ENCODE measurements at places on chromosomes 3 and 15. TPM values are rescaled to one million over a fixed set of nuclear protein-coding genes. Genes with fewer than 3 reads are reported as not detected.

DNA sequence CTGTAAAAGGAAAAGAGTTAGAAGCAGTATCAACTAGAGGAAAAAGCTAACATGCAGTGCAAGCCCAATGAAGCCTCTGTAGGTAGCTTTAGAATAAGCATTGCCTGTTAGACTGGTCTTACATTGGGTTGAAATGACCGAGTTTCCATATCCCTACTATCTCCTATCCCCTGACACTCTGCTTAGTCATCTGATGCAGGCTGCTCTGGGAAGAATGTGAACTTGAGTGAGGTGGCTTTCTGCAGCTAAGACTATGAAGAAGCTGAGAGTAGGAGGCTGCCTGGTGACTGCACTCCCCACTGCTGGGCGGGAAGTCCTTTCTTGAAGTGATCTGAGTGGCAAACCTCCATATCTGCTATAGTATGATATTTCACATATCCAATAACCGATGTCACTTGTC lies 64.7 kb downstream of the OXSM start:
- H3K27ac ChIP-seq, result no peak overlapping the region
- H3K4me1 ChIP-seq, result peaks cover 8% of the 10 kb centered on the region
- peaks cover 9% of the 10 kb centered on the region for H3K27me3 ChIP-seq
- no peak overlapping the region for H3K4me3 ChIP-seq
- H3K36me3 ChIP-seq, result peaks cover 2% of the 10 kb centered on the region
- DNase-seq, result no peak

DNA sequence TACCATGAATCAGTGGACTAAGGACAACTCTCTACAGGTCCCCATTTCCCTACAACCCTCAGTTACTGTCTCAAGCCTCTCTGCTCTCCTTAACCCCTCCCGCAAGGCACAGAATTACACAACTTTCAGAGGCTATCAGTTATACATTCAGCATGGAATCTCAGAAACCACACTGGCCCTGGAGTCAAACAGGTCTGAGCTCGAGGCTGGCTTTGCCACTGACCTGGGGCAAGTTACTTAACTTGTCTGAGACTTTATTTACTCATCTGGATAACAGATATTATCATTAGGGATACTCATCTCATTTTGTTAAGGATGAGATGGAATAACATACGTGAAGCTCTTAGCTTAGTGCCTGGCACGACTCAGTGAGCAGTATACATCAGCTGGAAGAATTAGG lies 95.2 kb downstream of the WDR76 start:
- no peak for DNase-seq
- peaks cover 8% of the 10 kb centered on the region for H3K27me3 ChIP-seq
- H3K4me1 ChIP-seq, result peaks cover 4% of the 10 kb centered on the region
- no peaks in the 10 kb centered on the region for H3K36me3 ChIP-seq
- no peak overlapping the region for H3K4me3 ChIP-seq
- no peak overlapping the region for H3K27ac ChIP-seq

GRCh38 chr15:77012868-77013267 lies 17.9 kb downstream of the PSTPIP1 start:
- peaks cover 94% of the 10 kb centered on the region for H3K4me1 ChIP-seq
- peak overlapping the region; percentile 99 for H3K27ac ChIP-seq
- H3K36me3 ChIP-seq, result peaks cover 37% of the 10 kb centered on the region
- peak overlapping the region; percentile 70 for H3K4me3 ChIP-seq
- H3K27me3 ChIP-seq, result no peaks in the 10 kb centered on the region

DNA sequence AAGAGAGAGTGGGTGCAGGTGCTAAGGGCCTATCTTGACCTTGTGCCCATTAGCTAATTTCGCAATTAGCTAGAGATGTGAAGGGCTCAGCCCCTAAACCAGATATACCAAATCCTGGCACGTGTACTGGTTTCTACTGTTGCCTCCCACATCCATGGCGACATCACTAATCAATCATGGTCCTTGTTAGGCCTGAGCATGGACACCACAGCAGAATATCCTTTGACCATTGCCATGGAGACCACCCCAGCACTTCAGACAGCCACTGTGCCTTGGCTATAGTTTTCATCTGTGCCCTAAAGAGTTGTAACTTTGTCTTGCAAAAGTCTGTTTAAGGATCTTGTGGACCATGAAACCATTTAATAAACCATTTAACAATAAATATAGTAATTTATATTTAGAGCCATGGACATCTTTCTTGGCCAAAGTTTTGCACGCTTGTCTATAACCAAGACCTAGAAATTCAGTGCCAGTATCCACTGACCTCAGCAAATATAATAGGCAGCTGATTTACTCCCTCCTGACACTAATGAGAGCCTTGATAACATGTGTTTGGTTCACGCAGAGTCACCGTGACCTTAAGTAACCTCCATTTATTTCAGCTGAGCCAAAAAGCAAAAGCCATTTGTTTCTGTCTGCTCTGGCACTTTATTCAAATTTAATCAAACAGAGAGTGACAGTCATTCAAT lies 43.4 kb downstream of the COLQ start:
- no peaks in the 10 kb centered on the region for H3K4me1 ChIP-seq
- no peak for DNase-seq
- H3K27me3 ChIP-seq, result peaks cover 11% of the 10 kb centered on the region
- no peak overlapping the region for H3K27ac ChIP-seq
- H3K36me3 ChIP-seq, result no peaks in the 10 kb centered on the region
- no peak overlapping the region for H3K4me3 ChIP-seq

DNA sequence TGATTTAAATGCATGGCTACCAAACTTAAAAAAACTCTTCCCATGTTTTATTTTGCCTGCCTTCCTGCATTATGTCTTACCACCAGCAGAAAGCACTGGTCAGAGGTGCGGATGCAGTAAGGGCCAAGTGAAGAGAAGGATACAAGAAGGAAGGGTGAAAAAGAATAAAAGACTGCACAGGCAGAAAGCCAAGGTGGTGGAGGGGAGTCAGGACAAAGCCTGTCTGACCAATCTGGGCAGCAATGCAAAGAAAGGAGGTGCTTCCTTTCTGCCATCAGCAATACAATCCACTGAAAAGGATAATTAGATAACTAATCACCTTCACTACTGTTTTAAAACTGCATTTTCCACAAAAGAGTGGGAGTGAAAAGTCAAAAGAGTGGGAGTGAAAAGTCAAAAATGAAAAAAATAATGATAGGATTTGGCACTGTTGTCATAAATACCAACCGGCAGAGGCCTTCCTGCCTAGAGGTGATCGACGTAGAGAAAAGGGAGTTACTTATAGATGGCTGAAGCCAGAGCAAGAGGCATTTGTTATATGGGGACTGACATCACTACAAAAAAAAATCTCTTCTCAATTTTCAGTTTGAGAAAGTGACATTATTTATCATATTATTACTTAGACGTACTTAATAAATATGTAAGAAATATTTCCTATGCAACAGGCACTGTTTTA lies 385.3 kb downstream of the TBC1D5 start:
- H3K4me3 ChIP-seq, result no peak overlapping the region
- H3K36me3 ChIP-seq, result peaks cover 3% of the 10 kb centered on the region

DNA sequence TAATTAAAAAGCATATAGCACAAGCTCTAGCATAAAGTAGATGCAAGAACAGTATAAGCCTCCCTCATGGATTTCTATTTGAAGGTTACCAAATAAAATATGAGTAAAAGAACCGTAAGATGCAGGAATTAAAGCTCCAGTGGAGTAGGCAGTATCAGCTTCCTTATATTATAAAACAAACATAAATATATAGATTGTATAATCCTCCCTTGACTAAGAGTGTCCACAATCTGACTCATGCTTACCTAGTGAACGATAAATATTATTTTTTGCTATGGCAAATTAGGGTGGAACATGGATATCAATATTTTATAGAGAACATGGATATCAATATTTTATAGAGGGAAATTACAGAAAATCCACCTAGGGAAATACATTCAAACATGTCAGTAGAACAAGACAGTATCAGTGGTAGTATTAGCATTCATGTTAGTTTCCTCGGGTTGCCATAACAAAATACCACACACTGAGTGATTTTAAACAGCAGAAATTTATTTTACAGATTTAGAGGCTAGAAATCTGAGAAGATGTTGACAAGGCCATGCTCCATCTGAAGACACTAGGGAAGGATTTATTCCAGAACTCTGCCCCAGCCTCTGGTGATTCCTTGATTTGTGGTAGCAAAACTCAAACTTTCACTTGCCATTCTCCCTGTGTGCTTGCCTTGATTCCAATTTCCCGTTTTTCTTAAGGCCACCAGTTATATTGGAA lies 1521.3 kb downstream of the SI start:
- no peaks in the 10 kb centered on the region for H3K36me3 ChIP-seq
- H3K27ac ChIP-seq, result no peak overlapping the region
- no peaks in the 10 kb centered on the region for H3K27me3 ChIP-seq
- no peaks in the 10 kb centered on the region for H3K4me1 ChIP-seq
- no peak overlapping the region for H3K4me3 ChIP-seq

- no peaks in the 10 kb centered on the region for H3K27me3 ChIP-seq
- H3K4me3 ChIP-seq, result no peak overlapping the region
- no peaks in the 10 kb centered on the region for H3K36me3 ChIP-seq
- DNase-seq, result no peak
- H3K27ac ChIP-seq, result no peak overlapping the region
- peaks cover 4% of the 10 kb centered on the region for H3K4me1 ChIP-seq
Measured at GRCh38 chr15:43899928-43900327, 73.1 kb downstream of the WDR76 start.

GRCh38 chr3:137978328-137978727 lies 31.6 kb upstream of the CLDN18 start:
- no peaks in the 10 kb centered on the region for H3K36me3 ChIP-seq
- H3K27me3 ChIP-seq, result peaks cover 15% of the 10 kb centered on the region
- no peaks in the 10 kb centered on the region for H3K4me1 ChIP-seq
- H3K4me3 ChIP-seq, result no peak overlapping the region

- H3K4me3 ChIP-seq, result peak overlapping the region; percentile 70
- H3K36me3 ChIP-seq, result no peaks in the 10 kb centered on the region
- H3K4me1 ChIP-seq, result peaks cover 18% of the 10 kb centered on the region
- H3K27ac ChIP-seq, result no peak overlapping the region
Measured at GRCh38 chr3:142962520-142963233, 797 bp downstream of the PAQR9 start.

DNA sequence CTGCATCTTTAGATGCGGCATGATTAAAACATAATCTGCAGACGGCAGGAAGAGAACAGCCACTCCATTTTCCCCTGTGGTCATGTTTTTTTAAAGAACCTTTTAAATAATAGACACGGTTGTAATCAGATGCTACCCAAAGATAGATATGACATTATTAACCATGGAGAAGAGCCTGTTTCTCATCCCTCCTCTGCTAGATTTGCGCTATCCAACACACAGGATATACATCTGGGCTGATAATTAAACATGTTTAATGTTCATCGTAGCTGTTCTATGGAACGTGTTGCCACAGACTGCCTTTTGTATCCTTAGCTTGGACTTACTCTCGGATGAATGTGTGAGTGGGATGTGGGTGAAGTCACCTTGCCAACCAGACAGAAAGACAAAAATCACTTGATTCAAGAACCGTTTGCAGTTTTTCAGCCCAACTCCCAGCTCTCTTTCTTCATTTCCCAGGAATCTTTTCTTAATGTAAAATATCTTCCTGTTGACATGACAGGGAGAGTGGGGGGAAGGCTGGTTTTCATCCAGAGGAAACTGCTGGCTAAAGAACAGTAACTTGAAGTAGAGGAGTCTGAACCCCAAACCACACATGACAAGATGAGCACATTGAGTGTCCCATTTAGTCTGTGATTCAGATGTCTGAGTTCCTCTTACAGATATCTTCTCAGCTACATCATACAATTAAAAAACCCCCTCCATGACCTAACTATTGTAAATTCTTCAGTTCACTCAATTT lies 118.6 kb upstream of the PRICKLE2 start:
- H3K27me3 ChIP-seq, result peaks cover 21% of the 10 kb centered on the region
- no peak overlapping the region for H3K4me3 ChIP-seq
- H3K27ac ChIP-seq, result no peak overlapping the region

DNA sequence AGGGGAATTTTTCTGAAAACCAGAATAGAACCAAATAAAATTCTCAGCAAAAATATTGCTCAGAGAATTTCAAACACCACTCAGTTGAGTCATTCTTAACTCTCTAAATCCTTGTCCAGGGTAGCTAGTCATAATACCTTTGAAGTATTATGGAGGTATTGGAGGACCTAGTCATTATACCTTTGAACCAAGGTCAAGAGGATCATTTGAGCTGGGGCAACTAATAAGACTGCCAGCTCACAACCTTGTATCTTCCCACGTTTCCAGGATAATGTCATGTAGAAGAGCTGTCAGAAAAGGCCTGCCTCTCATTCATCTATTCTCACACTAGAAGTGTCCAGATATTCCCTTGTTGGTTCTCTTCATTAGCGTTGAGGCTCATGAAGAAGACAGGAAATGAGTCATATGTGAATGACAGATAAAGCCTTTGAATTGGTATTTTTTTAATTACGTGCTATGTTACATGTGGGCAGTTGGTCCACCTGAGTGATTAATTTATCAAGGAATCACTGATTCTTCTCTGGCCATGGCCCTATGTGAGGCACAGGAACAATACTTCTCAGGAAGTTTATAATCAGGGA lies 48.3 kb downstream of the TOPAZ1 start:
- peaks cover 3% of the 10 kb centered on the region for H3K4me1 ChIP-seq
- peaks cover 18% of the 10 kb centered on the region for H3K27me3 ChIP-seq
- no peak for DNase-seq
- no peaks in the 10 kb centered on the region for H3K36me3 ChIP-seq
- H3K27ac ChIP-seq, result no peak overlapping the region

DNA sequence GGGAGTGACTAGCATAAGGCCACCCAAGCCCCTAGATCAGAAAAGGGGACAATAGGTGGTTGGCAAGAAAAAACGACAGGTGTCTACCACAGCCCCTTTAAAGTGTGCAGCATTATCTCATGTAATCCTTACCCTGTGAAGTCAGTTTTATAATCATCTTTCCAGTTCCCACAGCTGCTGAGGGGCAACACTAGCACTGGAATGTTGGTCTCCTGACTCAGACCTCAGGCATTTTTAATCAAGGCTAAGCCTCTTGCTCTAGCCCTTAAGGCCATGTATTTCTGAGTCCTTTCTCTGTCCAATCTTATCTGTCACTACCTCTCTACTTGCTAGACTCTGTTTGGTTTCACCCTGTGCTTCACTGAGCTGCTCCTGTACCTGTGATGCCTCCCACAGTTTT lies 171.7 kb downstream of the TLE3 start:
- DNase-seq, result peak; percentile 14
- H3K27ac ChIP-seq, result no peak overlapping the region
- no peak overlapping the region for H3K4me3 ChIP-seq

- H3K4me1 ChIP-seq, result no peaks in the 10 kb centered on the region
- no peak overlapping the region for H3K27ac ChIP-seq
- H3K36me3 ChIP-seq, result no peaks in the 10 kb centered on the region
- no peak for DNase-seq
- no peak overlapping the region for H3K4me3 ChIP-seq
- H3K27me3 ChIP-seq, result no peaks in the 10 kb centered on the region
Measured at GRCh38 chr15:51579012-51579411, 43.6 kb downstream of the DMXL2 start.

GRCh38 chr3:112464264-112464663 lies 35.0 kb downstream of the BTLA start:
- peaks cover 51% of the 10 kb centered on the region for H3K36me3 ChIP-seq
- H3K27ac ChIP-seq, result peak overlapping the region; percentile 73
- H3K4me1 ChIP-seq, result peaks cover 69% of the 10 kb centered on the region
- peak; percentile 47 for DNase-seq
- no peaks in the 10 kb centered on the region for H3K27me3 ChIP-seq

CCR9 gene
- 3.2 TPM for total RNA-seq

CLDN1 gene
- not detected for total RNA-seq

CFAP161 gene
- not detected for total RNA-seq

SIN3A gene
- 111 TPM for total RNA-seq

CYP11A1 gene
- 0.55 TPM for total RNA-seq

Measured in activated CD8-positive, alpha-beta memory T cell treated with anti-CD3 and anti-CD28 coated beads, Interleukin-2, amount 10 ng/mL, durations not matched to agents 7 days and 5 days (primary cell).